ENCODE measurements at places on chromosomes 5 and 9.

DNA sequence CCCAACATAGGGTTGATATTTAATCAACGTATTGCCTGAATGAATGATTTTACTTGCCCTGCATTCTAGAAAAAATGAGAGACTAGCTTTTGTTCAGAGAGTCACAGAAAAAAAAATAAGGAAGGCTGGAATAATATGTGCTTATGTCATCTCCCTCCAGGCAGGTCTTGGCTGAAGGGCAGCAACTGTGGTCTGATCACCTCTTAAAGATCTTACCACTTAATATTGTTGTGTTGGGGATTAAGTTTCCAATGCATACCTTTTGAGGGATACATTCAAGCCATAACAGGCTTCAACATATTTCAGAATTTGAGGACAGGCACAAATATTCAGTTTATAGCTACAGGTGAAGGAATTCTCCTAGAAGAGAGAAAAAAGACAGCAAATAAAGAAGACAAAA, 157.3 kb upstream of the S1PR3 start:
- no peak for DNase-seq

DNA sequence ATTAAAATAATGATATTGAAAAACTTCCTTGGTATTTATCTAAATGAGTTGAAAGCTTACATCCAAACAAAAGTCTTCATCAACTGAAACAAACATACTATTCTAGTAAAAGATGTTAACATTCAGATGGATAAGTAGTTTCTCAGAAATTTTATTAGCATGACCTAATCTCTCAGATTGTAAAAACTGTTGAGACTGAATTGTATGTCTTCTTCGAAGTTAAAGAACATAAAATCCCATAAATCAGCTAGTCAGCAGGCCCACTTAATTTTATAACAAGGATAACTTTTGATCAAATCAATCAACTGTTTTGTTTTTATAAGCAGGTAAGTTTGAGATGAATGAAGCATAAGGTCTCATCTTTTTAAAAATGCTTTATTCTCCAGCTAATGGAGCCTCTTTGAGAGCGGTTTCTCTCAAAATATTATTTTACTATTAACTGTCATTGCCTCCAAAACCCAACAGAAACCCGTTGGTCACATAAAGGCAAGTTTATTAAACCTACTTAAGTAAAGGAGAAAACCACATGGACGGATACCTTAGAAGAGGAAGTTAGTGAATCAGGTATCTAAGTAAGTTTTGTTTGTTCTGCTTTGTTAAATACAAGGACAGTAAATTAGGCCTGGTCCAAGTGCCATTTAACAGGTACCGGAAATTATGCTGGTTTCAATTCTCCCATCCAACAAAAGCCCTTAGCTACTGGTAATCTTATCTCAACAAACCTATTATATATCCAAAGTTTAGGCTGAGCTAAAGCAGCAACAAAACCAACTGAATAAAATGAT, 457.0 kb downstream of the PDE4D start:
- no peak for DNase-seq

DNA sequence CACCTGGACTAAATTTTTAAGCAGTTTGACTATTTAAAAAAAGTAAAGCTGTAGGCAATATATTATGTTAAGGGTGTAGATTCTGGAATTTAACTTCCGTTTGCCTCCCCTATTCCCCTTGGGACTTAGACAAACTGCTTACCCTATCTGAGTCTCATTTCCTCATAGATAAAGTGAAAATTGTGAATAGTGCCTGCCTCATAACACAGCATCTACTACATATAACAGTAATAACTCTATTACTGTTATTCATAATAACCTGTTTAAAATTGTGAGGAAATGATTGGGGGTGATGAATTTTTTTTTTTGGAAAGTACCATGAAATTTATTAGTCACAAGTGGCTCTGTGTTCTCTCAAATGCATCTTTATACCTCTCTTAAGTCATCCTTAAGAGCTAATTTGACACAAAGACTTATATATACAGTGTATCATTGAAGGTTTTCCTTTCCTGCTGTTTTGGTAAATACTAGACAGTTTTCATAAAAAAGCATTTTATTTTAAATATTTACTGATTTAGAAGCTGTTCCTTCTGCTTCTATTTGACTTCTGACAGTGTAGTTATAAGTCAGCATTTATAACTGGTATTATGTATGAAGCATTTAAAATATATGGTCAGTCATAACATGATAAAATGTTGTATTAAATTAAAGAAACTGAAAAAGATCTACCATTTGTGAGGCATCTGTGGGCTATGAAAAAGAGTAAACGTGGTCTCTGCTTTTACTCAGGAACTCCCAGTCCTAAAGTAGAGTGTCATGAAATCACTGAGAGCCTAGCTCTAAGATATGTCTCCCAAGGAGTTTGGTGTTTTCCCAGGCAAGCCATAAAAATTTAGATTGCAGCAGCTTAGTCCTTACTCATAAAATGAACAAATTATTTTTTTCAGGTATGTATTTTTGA, 46.4 kb downstream of the MCCC2 start:
- DNase-seq: no peak

DNA sequence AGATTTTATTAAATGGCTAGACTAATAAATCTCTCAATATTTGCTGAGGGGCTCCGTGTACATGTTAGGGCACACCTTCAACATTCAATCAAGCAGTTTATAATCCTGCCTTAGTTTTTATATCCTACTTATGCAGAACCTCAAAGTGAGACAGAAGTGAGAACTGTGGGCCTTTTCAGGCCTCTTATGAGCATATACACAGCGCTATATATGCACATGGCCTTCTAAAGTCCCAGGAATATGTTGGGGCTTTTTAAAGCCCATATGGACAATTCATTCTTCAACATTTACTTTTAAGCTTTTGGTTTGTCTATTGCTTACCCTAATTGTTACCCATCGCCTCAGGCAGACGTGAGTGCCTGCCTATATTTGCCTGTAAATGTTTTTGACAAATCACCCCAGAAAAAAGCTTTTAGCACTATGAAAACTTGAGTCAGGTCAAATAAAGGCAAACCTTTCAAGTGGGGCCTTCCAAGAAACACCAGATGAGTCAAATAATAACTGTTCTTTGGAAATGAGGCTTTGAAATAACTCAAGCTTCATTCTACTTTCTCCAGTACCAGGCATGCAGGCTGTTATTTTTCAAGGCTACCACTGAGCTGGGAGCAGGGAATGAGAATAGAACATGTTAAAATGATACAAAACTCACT, 58.2 kb downstream of the ESM1 start:
- no peak for DNase-seq
